ENCODE measurements at places on chromosomes 11 and 22.

GRCh38 chr22:41862530-41863266, 29.8 kb downstream of the SREBF2 start:
- no peak for DNase-seq

- no peak for DNase-seq
Measured at GRCh38 chr11:63839508-63840355, 822 bp downstream of the MARK2 start.

- DNase-seq = no peak
Measured at GRCh38 chr11:123308077-123308476, 113.0 kb upstream of the CLMP start.

- no peak for DNase-seq
Measured at GRCh38 chr22:17754233-17754925, 19.9 kb downstream of the BID start.

- DNase-seq = peak; percentile 70
Measured at GRCh38 chr11:4626207-4627099, 10.8 kb upstream of the OR51D1 start.

DNA sequence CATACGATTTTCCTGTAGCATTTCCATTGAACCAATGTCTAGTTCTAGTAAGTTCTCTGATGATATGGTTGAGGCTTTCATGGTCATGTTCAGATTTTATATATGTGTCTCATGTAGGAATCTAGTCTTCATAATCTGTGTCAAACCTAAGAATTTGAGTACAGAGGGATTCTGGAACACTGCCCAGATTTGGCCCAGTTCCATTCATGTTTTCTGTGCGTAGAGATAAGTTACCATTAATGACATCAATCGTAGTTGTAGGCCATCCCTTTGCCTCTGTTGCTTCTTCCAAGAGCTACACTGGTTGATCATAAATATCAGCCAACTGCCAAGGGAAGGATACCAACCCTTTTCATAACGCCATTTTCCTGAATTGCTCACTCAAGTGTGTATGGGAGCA, 23.3 kb downstream of the ST3GAL4 start:
- DNase-seq = no peak

- no peak for DNase-seq
Measured at GRCh38 chr11:2316963-2317244, 15.1 kb downstream of the TSPAN32 start.

GRCh38 chr11:110505528-110506284, 76.0 kb downstream of the FDX1 start:
- DNase-seq = no peak

- no peak for DNase-seq
Measured at GRCh38 chr22:29476116-29476515, 3.9 kb upstream of the NEFH start.

DNA sequence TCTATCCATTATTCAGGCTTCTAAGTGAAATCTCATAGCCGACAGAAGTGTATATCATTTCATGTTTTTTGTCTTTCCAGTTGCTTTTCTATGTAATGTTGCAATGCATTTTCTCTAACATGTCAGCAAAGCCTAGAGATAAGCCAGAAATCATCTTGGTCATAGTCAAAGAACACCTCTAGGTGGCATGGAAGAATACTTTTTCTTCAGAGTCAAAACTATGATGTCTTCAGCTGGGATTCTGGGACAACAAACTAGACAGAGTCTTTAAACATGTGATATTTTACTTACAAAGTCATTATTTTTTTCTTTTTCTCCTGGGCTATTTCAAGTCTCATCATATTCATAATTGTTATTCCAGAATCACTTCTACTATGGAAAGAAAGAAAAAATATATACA, 4.4 kb downstream of the GAS2 start:
- DNase-seq = no peak
